ENCODE measurements at places on chromosomes 11 and 22.

DNA sequence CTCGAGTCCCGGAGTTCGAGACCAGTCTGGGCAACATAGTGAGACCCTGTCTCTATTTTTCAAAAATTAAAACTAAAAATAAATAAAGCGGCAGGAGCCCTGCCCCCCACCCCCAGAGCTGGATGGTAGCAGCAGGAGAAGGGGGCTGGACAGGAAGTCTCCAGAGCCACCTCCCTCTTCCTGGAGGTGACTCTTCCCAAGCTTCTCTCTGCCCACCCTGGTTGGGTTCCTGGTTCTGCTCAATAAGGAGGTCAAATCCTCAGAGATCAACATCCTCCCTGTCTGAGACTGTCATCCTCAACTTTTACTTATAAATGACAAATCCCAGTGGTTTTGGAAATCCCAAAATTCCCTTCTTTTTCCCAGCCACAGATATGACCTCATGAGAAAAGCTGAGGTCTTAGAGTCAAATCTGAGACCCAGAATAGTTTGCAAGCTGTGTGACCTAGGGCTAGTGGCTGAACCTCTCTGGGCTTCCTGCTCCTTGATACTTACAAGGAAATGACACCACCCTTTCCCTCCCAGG, 987 bp downstream of the C1QTNF6 start:
- DNase-seq: no peak

DNA sequence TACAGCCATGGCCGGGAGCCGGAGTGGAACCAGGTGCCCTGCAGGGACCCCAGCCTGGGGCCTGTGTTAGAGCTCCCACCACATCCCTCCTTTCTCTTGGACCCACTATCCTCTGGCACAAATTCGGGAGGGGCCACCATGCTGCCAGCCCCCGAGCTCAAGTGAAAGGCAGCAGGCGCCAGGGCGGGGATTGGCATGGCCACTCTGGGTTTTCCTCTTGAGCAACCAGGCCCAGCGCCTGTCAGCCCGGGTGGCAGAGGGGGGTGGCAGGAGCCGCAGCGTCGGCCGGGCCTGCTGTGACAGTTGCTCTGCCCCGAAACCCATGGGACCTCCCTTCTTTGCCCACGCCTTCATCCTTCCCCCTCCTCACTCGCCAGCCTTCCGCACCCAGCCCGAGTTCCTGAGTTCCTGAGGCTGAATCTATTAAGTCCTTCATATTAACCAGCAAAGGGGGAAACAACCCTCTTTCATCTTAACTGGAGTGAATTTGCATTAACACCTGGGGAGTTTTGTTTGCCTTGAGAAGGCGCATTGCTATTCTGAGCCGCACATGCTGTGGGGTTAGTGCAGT, 16.8 kb upstream of the CABP7 start:
- DNase-seq: no peak

GRCh38 chr11:47186700-47187695, 764 bp upstream of the PACSIN3 start:
- peak; percentile 38 for DNase-seq

GRCh38 chr11:64360448-64360921, 1.5 kb downstream of the RPS6KA4 start:
- no peak for DNase-seq

DNA sequence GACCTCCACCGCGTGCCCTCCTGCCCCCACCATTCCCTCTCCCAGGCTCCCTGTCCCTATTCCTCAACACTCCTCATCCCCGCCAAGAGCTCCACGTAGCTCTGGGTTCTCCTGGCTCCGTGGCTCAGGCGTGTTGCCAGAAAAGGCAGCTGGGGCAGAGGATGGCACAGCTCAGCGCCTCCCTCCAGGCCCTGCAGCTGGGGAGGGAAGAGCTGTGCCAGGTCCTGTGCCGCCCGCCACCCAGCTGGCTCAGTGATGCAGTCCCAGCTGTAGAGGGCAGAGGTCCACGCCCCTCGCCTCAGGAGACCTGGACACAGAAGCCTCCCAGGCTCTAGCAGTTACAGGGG, 4.2 kb downstream of the ARHGAP1 start:
- no peak for DNase-seq

DNA sequence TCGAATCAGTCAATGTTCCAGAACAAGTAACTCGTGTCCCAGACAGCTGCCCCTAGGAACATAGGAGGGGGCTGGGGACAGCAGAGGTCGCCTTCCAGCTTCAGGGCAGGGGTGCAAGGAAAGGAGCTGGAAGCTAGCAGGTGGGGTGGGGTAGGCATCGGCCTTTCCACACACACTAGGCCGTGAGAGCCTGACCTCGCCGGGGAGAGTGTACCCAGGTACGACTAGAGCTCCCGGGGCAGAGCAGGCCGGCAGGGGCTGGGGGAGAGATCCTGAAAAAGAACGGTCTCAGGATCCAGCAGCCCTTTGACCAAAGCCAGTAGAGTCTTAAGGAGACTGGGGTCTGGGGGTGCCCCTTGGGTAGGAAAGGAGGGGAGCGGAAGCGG, 1127.5 kb downstream of the BRD1 start:
- no peak for DNase-seq

GRCh38 chr11:64206457-64207255, at the start of gene FERMT3:
TSS of gene FERMT3 (plus strand) at chr11:64206721. CDS start at chr11:64207365, 644 bp downstream.
- peak; percentile 60 for DNase-seq

- DNase-seq: no peak
These were observed 6.4 kb downstream of the PRAME start for GRCh38 chr22:22552630-22553029.

DNA sequence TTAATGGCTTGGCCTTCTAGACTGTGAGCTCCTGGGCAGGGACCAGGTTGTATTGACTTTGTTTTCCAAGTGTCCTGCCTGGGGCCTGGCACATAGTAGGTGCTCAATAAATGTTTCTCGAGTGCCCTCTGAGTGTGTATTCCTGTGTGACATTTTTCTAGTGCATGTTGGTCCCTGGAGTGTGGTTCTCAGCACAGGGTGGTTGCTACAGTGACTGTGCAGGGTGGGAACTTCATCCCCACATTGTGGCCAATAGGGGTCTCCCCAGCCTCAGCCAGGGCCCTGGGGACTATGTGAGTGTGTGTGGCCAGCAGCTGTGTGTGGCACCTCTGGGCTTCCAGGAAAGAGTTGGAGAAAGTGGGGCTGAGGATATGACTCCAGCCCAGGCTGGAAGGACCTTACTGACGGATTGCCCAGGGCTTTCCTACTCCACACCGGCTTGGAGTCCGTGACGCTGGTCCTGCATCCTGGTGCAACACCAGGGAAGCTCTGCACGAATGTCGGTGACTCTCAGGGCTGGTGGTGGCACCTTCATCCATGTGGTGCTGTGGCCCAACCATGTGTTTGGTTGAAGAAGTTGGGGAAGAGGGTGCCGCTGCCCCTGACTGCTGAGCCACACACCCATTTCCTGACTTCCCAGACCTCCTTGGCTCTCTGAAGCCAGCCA, 9.0 kb upstream of the MARK2 start:
- DNase-seq: no peak

Data from stimulated activated naive CD4-positive, alpha-beta T cell treated with Interleukin-2 at 50 U/mL for 16 hours (primary cell).